ENCODE measurements at places on chromosomes 3 and 15.

GRCh38 chr3:12990781-12991480 lies 82.3 kb downstream of the IQSEC1 start:
- no peak for DNase-seq

DNA sequence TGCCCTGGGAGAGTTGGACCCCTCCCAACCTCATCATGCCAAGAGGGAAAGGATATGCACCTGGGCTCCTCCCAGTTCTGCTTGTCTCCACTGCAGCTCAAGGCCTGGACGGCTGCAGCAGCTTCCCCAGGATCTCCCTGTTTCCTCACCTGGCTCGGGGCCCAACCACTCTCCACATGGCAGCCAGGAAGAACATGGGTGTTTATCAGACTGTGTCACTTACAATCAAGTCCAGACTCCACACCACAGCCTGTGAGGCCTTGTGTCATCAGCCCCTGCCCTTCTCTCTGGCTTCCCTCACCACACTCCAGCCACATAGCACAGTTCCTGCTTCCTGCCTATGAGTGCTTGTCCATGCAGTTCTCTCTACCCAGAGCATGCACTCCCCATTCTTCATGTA lies 534.4 kb downstream of the EPHB1 start:
- no peak for DNase-seq

DNA sequence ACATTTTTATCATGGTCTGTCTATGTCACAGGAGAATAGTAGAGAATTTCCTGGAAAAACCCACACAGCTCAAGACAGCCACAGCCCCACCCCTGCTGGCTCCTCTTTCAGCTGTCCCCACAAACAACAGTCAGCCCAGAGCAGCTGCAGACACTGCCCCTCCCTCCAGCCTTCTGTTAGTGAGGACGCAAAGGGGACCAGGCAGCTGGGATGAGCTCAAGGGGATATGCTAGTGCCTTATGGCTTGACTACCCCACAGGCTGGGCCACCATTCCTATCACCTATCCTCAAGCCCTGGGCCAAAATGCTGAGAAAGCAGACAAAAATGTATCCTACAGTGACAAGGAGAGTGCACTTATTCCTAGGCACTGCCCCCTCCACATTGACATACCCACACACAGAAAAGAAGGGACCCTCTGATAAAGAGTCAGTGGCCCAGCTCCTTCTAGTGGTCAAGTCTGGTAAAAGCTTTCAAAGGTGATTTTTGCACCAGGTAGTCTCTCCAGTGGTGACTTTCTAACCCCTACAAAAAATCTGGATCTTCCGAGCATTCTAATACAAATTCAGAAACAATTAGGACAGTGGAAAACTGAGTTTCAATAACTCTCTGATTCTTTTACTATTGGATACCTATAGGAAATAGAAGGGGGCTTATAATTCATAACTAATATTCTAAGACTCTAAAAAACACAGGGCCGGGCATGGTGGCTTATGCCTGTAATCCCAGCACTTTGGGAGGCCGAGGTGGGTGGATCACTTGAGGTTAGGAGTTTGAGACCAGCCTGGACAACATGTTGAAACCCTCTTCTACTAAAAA lies 3.0 kb upstream of the MAP1A start:
- peak; percentile 17 for DNase-seq

GRCh38 chr3:129665024-129665768 lies 58.7 kb upstream of the PLXND1 start:
- no peak for DNase-seq

DNA sequence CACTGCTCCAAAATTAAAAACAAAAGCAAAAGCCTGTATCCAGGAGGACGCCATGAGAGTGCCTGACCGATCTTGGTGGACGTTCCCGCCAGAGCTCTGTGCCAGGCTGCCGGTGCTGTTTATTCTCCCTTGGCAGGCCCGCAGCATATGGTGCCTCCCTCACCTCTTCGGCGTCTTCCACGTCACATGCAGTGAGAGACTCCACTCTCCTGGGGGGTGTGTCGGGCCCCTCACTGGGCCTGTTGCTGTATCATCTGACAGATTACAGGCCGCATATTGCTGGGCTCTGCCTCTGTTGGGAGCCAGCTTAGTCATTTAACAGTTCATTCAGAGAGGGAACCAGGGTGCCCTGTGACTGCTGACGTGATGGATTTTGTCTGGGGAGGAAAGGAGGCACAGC lies 86.4 kb upstream of the ARRDC4 start:
- no peak for DNase-seq

DNA sequence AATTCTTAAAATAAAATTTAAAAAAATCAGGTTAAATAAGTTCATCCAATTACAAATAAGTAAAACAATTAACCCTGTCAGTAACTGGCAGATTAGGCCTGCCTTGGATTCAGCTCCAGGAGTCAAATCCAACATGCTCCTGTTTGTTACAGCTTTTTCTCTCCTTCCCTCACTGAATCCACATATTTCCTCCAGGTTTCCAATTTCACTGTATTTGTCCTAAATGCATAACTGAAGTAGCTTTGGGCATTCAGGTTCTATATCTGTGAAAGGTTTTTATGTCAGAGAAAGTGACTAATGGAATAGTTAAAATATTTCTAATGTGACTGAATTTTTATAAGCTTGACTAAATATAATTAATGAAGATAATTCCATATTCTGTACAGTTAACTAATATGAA lies 79.7 kb downstream of the IFT80 start:
- DNase-seq, result no peak

DNA sequence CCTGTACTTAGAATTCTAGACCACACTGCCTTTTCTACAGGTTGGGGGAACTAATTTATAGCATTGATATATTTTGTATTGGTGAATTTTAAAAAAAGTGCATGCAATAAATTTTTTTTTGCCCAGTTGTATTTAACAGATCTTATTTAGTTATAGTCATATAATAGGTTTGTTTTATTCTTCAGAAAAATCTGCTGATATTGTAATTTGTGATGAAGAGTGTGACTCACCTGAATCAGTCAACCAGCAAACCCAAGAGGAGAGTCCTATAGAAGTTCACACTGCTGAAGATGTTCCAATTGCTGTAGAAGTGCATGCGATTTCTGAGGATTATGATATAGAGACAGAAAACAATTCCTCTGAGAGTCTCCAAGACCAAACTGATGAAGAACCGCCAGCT lies 10.3 kb downstream of the ZNF639 start:
- DNase-seq, result no peak

- no peak for DNase-seq
These were observed 102.9 kb downstream of the TFDP2 start for GRCh38 chr3:142046320-142047020.

- DNase-seq, result no peak
These were observed 185.4 kb upstream of the NSMCE3 start for GRCh38 chr15:29455055-29455454.

GRCh38 chr3:1190569-1190968 lies 97.7 kb downstream of the CNTN6 start:
- DNase-seq, result no peak

GRCh38 chr15:52028431-52029093 lies 9.5 kb downstream of the MAPK6 start:
- DNase-seq, result no peak
